MCF 10A (cell line): ENCODE measurements at places on chromosomes 6 and 20.
A peak's percentile ranks its signal among the peaks of the same experiment; 100 is the strongest.

- DNase-seq = no peak
These were observed 4.6 kb upstream of the EDEM2 start for GRCh38 chr20:35151736-35152135.

GRCh38 chr6:89148016-89148750 lies 2.3 kb downstream of the PM20D2 start:
- DNase-seq = peak; percentile 54

GRCh38 chr6:158009114-158009891 lies 27.6 kb downstream of the SYNJ2 start:
- peak; percentile 81 for DNase-seq

DNA sequence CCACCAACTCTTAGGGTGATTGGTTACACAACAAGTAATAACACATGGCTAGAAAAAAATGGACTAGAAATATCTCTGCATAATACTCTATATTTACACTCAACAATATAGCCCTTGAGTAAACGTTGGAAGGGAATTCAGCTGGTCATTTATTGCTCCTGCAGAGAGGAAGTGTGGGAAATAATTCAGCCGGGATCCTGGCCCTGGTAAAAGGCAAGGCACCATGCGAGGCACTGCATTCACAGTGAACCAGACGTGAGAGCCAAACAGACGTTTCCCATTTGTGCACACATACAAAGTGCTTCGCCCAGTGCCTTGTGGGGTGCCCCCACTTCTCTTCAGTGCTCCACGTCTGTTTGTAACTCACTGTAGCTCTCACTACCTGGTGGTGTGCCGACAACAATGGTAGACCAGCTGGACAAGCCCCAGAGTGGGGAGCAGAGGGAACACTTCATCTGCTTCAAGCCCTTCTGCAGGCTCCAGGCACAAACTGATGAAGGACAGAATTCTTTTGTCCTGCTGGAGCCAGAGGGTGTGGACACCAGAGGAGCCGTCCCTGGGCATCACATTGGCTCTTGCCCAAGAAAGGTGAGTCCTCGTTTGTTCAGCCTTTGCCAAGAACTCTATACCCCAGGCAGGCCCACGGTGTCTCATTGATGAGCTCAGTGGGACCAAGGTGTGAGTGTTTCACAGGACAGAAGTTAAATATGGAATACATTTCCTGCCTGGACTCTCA lies 18.8 kb downstream of the SYNDIG1 start:
- no peak for DNase-seq

DNA sequence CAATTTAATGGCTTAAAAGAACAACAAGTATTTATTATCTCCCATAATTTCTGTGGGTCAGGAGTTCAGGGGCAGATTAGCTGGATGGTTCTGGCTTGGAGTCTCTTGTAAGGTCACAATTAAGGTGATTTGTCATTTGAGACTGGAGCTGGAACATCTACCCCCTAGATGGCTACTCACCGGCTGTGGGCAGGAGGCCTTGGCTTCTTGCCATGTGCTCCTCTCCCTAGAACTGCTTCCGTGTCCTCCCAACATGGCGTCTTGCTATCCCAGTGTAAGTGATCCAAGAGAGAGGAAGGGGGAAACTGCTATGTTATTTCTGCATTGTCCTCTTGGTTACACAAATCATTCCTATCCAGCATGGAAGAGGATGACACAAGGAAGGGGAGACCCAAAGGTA lies 210.2 kb upstream of the ECI2 start:
- DNase-seq = no peak

- peak; percentile 98 for DNase-seq
These were observed 8.1 kb upstream of the ATXN1 start for GRCh38 chr6:16769131-16769985.

DNA sequence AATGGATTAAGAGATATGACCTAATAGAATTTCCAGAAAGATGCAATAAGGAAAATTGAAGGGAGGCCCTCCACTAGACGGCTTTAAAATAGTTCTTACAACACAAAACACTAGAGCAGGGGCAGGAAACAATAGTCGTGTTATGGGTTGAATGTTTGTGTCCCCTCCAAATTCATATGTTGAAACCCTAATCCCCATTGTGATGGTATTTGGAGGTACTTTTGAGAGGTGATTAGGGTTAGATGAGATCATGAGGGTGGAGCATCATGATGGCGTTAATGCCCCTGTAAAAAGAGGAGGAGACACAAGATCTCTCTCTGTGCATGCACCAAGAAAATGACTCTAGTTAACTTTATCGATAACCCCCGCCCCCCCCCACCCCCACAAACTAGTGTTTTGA lies 104.0 kb upstream of the HMGN3 start:
- no peak for DNase-seq

DNA sequence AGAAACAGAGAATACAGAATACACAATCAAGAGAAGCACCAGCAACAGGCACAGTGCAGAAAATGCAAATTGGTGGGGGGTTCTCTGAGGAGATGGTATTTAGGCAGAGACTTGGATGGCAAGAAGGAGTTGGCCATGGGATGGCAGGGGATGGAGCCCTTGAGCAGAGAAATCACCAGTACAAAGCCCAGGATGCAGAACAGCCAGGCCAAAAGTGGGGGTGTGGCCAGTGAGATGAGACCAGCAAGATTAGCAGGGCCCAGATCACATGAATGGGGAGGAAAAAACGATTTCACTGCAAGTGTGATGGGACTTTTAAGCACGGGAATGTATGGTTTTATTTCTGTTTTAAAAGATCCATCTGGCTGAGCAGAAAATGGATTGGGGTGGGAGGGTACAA lies 63.4 kb downstream of the TRAM2 start:
- no peak for DNase-seq

GRCh38 chr6:19312241-19312978 lies 524.8 kb upstream of the ID4 start:
- DNase-seq = no peak

DNA sequence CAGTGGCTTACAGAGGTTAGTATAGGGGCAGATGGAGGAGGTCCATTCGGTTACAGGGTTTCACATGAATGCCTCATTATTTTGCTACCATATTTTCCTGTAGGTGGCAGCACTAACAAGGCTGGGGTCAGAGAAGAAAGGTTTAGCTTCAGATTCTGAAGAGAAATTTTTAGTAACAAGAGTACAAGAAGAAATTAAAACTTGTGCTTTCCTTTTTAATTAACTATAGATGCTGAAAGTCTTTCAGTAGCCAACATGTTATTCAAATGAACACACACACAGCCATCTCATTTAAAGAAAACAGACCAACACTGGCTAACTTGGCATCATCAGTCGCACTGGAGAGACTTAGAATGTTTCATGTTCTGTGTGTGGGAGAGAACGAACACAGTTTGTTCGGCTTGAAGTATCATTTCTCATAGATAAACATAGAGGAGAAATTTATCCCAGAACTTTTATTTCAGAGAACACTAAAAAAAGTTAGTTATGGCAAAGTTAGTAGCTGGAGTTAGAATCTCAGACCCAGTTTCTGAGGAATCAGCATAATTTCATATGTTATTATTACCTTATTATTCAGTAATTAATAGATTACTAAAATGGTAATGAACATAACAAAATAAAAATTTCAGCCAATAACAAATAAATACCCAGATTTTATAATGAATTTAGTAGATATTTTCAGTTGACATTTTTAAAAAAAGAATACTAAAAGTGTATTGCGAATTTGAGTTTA lies 314.0 kb upstream of the RSPO3 start:
- DNase-seq = peak; percentile 62

- DNase-seq = peak; percentile 82
These were observed 2.4 kb downstream of the MYBL2 start for GRCh38 chr20:43669332-43669731.

GRCh38 chr20:22691369-22692118 lies 107.2 kb upstream of the FOXA2 start:
- DNase-seq = peak; percentile 74

- peak; percentile 29 for DNase-seq
These were observed 211.0 kb downstream of the MOXD1 start for GRCh38 chr6:132190097-132190814.

GRCh38 chr6:112300896-112301295 lies 46.2 kb upstream of the RFPL4B start:
- no peak for DNase-seq

DNA sequence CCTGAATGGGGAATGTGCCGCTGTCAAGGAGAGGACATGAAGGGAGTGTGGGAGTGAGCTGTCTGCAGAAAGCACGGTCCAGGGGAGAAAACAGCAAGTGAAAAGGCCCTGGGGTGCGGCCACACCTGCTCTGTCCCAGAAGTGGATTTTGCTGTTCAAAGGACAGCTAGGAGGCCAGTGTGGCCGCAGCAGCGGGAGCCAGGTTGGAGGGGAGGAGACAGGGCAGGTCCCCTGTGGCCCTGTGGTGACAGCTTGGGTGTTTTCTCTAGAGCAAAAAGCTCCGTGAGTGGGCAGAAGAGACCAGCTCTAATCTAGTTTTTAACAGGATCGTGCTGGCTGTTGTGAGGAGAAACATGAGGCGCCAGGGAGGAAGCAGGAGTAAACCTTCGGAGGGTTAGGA lies 4.5 kb upstream of the SLC52A3 start:
- DNase-seq = no peak

GRCh38 chr20:24632581-24632980 lies 163.2 kb downstream of the SYNDIG1 start:
- no peak for DNase-seq

DNA sequence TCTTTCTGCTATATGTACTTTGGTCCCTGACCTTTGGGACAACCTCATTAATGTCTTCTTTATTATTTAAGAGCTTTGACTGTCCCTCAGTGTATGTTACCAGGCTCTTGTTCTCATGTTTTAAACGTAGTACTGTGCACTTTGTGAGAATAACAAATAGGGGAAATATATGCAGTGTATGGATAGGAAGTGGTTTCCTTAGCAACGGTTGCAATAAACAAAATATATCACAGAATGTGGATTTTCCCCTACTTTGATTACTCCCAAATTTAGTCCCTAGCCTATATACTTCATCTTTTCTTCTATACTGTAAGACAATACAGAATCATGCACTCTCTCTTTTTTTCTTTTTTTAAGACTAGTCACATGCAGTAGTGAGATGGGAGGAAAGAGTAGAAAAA lies 123.8 kb upstream of the AKIRIN2 start:
- no peak for DNase-seq

DNA sequence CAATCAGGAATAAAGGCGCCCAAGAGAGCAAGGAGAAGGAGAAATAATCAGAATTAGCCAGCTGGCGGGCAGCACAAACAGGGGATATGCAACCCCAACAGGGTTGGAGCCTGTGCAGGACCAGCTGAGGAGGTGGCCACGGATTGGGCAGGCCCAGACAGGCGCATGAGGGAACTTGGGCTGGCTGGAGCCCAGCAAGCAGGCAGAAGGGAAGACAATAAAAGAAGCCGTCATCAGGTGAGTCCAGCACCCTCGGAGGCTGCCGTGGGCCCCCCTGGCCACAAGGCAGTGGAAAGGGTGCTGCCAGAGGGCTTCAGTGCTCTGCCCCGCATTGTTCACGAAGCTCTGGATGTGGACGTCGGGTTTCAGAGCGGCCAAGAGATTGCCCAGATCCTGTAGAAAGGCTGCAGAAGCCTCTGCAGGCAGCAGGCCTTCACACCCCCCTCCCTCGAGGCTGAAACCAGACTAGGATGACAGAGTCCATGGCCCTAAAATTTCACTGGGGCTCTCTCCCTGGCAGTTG lies 28.4 kb upstream of the MAFB start:
- DNase-seq = peak; percentile 32

DNA sequence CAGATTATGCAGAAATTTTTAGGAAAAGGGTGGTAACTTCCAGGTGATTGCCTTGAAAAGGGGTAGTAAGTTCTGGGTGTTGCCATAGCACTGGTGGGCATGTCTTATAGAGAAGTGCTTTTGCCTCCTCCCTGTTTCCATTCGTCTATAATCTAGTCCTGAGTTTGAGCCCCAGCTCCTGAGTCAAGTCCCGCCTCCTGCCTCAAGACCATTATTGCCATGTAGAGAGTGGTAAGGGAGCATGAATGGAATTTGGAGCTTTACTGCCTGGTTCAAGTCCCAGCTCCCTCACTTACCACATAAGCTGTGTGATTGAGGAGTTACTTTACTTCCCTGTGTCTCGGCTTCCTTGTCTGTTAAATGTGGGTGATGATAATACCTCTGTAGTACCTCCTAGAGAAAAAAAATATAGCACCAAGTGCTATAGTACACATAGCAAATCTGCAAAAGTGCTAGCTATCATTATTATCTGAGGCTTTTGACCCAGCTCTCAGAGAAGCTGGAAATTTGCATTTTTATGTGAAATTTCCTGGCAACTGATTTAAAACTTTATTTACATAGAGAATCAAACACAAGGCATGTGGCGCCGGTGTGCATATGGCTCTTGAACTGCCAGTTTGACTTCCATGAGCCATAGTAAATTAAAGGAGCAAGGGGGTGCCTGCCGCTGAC lies 36.0 kb downstream of the TGM6 start:
- DNase-seq = no peak

DNA sequence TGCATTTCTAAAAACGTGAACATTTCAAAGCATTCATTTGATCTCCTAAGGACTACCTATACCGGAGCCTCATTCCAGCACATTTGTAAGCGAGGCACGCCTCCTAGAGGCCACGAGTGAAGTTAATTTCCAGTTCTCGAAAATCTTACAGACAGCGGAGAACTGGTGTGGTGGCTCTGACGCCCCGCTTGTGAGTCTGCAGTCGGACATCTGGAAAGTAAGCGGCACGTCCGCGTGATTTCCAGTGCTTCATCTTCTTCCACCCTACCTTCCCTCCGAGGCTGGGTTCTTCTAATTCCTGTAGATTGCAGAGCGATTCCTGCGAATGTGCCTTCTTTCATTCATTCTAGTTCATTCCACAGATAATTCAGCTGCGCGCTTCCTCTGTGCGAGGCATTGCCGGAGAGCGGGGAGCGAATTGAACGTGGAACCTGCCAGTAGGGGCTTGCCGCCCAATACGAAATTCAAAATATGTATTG lies 810 bp upstream of the PRIM2 start:
- DNase-seq = peak; percentile 94

DNA sequence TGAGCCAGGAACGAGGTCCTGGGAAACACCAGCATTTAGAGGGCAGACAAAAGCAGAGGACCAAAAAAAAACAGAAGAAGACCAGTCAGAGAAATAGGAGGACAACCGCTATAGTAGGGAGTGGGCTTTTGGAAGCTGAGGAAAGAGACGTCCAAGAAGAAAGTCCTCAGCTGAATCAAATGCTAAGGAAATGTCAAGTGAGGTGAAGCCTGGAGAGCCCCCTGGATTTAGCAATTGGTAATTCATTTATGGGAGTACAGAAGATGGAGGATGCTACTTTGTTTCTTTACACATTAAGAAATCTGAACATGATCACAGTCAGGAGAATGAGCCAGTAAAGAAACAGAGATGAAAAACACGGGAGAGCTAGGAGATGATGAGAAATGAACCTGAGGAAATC lies 41.1 kb downstream of the LRP11 start:
- no peak for DNase-seq

- DNase-seq = no peak
These were observed 13.2 kb downstream of the DNAJC5 start for GRCh38 chr20:63908008-63908682.
